DMS79 (cell line): ENCODE measurements at places on chromosomes 13 and 19.

DNA sequence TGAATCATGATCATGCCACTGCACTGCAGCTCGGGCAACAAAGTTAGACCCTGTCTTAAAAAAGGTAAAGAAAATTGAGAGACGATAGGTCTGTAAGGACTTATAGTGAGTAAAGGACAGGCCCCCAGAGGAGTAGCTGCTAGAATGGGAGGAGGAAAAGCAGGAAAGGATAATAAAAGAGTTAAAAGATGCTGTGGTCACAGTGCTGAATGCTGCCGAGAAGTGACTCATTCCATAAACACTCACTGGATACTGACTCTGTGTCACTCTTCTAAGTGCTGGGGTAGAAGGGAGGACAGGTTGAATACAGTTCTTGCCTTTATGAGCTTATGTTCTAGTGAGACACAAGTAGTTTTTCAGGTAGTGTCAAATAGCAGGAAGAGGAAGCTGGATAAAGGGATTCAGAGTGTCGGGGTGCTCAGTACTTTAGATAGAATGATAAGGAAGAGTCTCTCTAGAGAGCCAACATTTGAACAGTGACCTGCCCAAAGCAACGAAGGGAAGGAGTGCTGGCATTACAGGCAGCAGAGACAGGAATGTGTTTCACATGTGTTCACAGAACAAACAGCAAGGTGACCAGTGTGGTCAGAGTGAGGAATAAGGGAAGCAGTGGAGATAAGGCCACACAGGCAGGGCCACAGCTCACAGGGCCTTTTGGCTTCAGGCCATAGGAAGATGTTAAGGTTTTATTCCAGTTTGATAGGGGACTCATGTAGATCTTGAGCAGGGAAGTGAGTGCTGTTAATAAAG lies 1240.5 kb downstream of the UQCRFS1 start:
- no peak for DNase-seq

DNA sequence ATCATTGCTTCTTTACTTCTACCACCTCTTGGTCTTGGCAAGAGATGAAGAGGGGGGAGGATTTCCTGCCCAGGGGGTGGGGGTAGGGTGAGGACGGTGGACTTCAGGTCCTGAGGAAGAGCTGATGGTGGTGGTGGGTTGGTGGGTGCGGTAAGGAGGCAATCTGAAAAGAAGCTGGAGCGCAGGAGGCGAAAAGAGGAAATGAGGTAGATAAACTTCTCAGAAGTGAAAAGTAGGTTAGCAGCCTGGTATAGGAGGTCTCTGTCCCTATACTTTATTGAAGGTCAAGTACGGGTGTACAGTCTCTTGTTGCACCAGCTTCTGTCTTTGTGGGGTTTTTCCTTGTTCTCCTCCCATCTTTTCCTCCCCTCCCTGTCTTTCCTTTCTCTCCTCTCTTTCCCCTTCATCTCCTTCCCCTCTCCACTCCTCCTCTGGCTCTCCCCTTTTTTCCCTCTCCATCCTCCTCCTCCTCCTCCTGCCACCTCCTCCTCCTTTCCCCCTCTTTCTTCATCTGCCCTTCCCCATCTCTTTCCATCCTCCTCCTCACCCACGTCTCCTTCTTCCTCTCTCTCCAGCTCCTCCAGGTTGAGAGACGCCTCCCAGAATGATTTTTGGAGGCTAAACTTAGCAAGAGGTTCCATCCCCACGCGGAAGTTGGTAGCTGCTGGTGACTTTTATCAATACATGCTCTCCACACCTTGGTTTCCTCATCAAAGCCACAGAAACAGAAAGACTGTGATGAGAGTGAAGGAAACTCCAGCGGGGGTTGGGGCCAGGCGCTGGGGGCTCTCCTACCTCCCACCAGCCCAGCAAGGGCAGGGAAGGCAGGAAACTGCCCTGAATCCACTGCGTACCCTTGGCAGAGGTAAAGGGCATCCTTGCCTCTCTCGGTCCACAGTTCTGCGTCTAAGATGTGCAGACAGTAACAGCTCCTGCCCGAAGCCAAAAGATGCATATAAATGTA lies 15.3 kb downstream of the TNFSF14 start:
- no peak for DNase-seq

- DNase-seq = no peak
Observed at GRCh38 chr13:111623208-111623607, 302.8 kb downstream of the TEX29 start.

GRCh38 chr19:33285441-33285927 lies 16.9 kb downstream of the CEBPA start:
- no peak for DNase-seq

- no peak for DNase-seq
Observed at GRCh38 chr13:111145506-111145905, 30.4 kb downstream of the ARHGEF7 start.

GRCh38 chr19:2702170-2703076 lies at the start of gene GNG7:
Gene GNG7 (minus strand): TSS chr19:2702694. CDS start chr19:2520688, 182,006 bp downstream.
- no peak for DNase-seq

GRCh38 chr13:40376867-40377535 lies 289.4 kb downstream of the FOXO1 start:
- no peak for DNase-seq

DNA sequence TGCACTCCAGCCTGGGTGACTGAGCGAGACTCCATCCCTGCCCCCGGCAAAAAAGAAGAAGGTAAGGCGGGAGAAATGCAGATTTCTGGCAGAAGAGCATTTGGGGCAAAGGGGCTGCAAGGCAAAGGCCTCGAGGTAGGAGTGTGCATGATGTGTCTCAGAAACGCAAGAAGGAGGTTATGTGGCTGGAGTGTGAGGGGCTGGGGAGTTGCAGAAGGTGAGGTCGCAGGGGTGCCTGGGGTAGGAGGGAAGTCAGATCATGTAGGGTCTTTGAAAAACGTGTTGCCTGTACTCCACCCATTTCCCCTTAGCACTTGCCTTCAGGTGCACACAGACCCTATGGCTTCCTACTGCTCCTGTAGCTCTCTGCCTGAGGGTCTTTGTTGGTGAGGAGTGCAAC lies 29.9 kb downstream of the KCTD15 start:
- DNase-seq = no peak

DNA sequence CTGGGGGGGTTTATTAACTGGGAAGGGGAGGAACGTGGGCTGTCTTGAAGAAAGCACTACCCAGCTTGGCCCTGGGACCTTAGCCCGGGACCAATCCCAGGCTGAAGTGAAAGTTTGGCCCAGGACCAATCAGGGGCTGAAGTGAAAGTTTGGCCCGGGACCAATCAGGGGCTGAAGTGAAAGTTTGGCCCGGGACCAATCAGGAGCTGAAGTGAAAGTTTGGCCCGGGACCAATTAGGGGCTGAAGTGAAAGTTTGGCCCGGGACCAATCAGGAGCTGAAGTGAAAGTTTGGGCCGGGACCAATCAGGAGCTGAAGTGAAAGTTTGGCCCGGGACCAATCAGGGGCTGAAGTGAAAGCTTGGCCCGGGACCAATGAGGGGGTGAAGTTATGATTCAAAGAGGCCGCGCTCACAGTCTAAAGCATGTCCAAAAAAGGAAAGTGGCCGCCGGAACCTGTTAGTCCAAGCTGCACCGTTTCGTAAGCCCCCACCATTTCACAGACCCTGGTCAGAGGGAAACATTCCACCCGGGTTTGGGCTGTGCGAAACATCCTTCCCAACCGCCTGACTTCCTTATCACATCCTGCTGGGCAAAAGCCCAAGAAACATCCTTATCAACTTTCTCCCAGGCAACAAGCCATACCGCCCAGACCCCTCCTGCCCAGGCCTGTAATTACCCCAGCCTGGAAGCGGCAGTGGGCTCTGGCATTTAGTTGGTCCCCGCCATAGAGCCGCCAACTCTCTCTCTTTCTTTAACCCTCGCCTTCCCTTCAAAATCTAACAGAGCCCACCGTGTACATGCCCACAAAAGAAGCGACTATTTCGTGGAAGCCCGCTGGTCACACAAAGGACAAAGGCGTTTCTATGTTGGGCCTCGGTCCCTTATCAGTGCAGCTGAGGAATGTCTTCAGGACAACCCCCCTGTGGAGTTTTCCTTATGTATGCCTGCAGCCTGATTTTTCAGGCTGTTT lies 1.1 kb downstream of the ZNF850 start:
- peak; percentile 59 for DNase-seq

DNA sequence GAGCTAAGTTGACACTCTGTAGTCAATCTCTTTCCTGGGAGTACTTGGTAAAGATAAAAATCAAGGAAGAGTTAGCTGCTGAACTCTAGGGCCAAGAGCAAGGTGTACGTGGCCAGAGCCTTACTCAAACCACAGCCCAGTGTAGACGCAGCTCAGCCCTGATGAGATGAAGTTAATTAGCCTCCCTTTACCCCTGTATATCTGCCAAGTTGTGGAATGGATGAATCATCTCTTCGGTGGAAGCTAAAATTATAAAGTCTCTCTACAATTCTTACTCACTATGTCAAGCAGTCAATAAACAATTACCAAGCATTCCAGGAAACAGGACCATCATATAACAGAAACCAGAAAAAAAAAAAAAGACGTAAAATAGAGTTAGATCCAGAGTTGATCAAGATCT lies 146.9 kb upstream of the UFM1 start:
- DNase-seq = no peak

DNA sequence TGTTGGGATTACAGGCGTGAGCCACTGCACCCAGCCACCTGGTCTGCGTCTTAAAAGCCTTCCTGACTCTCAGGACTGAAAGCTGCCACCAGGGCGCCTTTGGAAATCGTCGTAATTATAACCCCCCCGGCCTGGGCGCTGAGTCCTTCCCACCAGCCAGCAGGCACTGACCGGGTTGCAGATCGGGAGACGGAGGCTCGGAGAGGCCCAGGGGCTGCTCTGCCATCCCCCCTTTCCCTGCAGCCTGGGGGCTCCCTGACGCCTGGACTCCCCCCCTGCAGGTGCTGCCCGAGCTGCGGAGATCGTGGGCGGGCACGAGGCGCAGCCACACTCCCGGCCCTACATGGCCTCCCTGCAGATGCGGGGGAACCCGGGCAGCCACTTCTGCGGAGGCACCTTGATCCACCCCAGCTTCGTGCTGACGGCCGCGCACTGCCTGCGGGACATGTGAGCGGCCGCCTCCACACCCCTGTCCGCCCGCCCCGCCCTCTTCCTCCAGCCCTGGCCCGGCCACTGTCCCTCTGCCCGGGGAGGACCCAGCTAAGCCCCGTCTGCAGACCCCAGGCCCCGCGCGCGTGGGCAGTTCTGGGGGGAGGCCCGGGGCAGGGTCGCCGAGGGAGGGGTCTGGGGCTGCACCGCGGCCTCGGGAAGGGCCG lies 2.5 kb downstream of the PRTN3 start:
- DNase-seq = no peak

DNA sequence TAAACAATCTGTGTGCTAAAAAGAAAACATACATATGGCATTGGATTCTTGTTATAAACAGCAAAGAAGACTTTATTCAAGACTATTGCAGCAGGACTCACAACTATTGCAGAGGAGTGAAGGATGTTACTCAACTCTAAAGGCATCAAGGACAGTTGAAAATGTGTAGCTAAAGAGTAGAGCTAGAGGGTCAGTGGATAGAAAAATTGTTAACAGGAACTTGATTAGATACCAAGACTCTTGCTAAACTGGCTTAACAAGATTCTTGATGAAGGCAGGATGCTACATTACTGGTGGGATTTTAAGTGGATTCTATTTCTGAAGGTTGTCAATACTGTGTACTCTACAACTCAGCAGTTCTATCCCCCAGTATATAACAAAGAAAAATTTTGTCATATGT lies 1183.3 kb downstream of the SLITRK1 start:
- no peak for DNase-seq

GRCh38 chr13:30810261-30810701 lies 74.9 kb downstream of the ALOX5AP start:
- DNase-seq = peak; percentile 80

GRCh38 chr19:47272448-47273312 lies 2.0 kb upstream of the INAFM1 start:
- no peak for DNase-seq

DNA sequence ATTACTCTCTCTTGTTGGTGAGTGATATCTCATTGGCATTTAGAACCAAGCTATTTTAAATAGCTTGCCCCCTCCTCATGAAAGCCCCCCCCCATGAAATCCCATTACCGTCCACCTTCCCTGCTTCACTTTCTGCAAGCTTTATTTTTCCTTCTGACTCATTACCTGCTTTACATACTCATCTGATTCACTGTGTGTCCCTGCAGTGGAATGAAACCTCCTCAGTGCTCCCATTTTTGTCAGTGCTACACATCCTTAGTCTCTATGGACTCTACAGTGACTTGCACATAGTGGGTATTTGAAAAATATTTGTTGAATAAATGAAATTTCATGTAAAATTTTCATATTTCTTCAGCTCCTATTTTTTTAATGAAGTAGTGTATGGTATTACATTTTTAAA lies 62.3 kb downstream of the DOCK9 start:
- no peak for DNase-seq

- no peak for DNase-seq
Observed at GRCh38 chr13:59880468-59880867, 283.3 kb downstream of the DIAPH3 start.

GRCh38 chr19:41327576-41328156 lies 17.7 kb downstream of the CCDC97 start:
- no peak for DNase-seq

- no peak for DNase-seq
Observed at GRCh38 chr13:45909673-45910072, 58.1 kb upstream of the SIAH3 start.

DNA sequence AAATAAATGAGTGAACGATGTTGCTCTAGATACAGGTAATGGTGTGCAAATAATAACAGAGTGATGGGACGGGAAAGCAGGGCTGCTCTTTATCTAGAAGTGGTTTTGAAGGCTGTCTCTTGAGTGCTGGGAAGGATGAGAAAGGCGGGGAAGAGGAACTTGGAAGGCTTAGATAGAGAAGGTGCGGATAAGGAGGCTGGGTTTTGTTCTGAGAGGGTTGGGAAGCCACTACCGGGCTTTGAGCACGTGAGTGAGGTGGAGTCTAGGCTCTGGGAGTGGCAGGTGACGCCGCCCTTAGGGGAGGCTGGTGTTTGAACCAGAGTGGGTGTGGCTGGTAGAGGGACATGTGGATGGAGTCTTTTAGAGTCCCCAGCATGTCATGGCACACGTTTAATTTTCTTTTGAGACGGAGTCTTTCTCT lies 811 bp downstream of the ARMC6 start:
- peak; percentile 67 for DNase-seq

DNA sequence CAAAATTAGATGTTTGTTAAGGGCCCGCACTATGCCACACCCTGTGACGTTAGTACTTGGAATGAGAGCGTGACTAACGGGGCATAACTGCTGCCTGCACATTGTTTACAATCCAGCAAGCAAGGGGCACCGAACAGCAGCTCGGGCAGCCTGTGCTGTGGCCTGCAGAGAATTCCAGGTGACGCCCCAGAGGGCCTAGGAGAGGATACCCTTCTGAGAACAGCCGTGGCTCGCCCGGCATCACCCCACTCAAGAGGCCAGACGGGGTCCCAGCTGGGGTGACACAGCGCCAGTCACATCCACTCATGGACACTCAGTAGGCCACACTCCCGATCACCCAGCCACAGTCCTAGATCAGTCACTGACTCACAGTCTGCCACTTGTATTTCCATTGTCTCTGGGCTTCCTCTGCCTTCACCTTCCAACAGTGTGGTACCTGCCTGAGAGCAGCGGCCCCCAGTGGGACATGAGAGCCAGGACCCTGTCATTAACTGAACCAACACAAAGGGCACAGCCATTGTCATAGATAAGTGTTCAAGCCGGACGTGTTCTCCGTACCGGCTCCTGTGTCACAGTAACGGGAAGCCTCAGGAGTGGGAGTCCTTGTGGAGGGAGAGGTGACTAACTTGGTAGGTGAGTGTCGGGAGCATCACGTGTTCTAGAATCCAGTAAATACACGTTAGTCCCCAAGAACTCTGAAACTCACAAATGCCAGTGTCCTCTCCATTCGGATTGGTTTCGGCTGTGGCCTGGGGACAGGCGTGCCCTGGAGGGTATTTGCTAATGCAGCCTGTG lies 7.5 kb downstream of the ZNF331 start:
- no peak for DNase-seq

- no peak for DNase-seq
Observed at GRCh38 chr13:73440296-73440895, 381.6 kb downstream of the KLF5 start.

- peak; percentile 100 for DNase-seq
Observed at GRCh38 chr19:38849860-38850435, at the start of gene HNRNPL. Gene HNRNPL (minus strand): TSS chr19:38849986. CDS start chr19:38849966, 20 bp downstream.
